ENCODE measurements at places on chromosomes 1 and 21.
A peak's percentile ranks its signal among the peaks of the same experiment; 100 is the strongest.

- no peak for DNase-seq
These were observed 6.1 kb upstream of the RBP7 start for GRCh38 chr1:9990944-9991343.

GRCh38 chr1:28257736-28258135 lies 1.6 kb upstream of the SESN2 start:
- DNase-seq: no peak

GRCh38 chr1:67632356-67632755 lies 52.6 kb upstream of the GADD45A start:
- DNase-seq: no peak

DNA sequence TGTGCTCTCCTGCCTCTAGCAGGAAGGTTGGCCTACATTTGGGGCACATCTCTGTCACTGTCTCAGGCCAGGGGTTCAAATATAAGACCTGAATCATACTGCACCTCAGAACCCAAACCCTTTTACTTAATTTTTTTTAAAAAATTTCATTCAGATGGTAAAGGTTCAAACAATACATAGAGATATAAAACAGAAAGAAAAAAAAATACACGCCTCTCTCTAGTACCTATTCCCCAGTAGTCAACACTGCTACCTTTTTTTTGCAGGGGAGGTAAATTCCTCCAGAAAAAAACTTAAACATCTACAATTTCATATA lies 32.9 kb downstream of the MAPKAPK2 start:
- no peak for DNase-seq

DNA sequence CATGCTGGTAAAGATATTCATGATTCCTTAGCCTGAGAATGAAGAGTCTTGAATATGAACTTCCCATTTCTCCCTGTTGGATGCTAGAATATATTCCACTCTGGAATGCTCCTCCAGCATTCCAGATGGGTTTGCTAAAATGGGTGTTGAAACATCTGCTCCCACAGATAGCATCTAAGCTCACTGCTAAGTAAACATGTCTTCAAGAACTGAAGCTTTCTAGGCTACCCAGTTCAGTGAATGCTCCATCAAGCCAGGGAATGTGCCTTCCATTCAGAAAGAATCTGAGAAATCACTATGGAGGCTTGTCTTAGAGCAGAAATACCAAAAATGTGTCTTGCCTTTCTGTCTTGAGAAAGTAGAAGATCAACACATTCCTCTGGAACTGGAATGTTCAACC lies 81.1 kb downstream of the TNFSF18 start:
- DNase-seq: no peak

DNA sequence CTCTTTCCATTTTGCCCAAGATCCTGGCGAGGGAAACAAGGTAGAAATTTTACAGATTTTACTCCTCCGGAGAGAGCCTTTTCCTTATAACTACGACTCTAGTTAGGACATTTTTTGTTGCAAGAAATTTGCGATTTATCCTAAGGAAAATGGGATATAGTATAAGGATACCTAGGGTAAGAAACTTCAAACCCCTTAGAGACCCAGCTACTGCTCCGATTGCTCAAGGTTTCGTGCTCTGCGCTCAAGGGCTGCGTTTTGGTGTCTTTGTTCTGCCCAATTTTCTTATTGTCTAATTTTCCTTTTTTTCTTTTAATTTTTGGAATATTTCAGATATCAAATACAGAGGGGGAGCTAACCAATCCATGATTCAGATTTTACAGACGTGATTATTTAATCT lies 1.5 kb downstream of the TTC3 start:
- no peak for DNase-seq

- peak; percentile 77 for DNase-seq
These were observed 4.3 kb downstream of the RUSC1 start for GRCh38 chr1:155324717-155325602.

- peak; percentile 94 for DNase-seq
These were observed 16.2 kb downstream of the PLEKHO1 start for GRCh38 chr1:150165622-150166612.

GRCh38 chr1:70248729-70249128 lies 27.5 kb downstream of the SRSF11 start:
- no peak for DNase-seq

DNA sequence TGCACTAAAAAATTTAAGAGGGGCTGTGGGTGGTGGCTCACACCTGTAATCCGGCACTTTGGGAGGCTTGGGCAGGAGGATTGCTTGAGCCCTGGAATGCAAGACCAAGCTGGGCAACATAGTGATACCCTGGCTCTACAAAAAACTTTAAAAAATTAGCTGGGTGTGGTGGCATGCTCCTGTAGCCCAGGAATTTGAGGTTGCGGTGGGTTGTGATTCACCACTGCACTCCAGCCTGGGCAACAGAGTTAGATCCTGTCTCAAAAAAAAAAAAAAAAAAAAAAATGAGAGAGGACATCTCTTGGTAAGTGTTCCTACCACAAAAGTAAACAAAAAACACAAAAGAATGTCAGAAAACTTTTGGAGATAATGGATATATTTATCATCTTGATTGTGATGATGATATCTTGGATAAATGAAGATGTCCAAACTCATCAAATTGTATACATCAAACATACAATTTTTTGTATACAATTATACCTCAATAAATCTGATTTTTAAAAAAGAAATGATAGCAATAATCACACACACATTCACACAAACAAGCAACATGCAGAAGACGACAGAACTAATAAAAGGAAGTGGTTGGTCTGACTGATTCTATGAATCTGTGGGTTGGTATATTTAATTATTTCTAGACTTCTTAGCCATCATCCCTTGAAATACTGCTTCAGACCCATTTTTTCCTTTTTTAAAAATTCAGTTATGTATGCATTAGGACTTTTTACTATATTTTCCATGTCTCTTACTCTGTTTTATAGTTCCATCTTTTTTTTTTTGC lies 465.9 kb downstream of the PLA2G4A start:
- DNase-seq: no peak

- DNase-seq: no peak
These were observed 4.1 kb upstream of the ANGPTL1 start for GRCh38 chr1:178874966-178875365.

DNA sequence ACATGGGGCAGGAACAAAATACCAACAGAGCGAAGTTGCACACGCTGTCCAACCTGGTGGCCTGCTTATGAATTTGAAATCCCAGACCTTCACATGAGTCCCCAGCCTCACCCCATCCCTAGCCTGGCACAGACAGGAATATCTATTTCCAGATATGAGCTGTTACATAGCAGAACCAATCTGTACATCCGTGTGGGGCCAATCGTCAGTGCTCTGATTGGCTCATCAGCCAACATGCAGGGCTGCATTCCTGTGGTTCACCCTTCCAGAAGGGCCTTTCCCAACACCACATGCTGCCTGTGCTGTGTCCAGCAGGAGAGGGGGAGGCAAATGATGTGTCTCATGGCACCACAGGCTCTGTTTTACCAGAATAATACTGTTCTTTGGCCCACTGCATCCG lies 31.3 kb downstream of the CCN1 start:
- DNase-seq: no peak

GRCh38 chr1:178344513-178345091 lies 152.2 kb downstream of the CLEC20A start:
- peak; percentile 84 for DNase-seq

DNA sequence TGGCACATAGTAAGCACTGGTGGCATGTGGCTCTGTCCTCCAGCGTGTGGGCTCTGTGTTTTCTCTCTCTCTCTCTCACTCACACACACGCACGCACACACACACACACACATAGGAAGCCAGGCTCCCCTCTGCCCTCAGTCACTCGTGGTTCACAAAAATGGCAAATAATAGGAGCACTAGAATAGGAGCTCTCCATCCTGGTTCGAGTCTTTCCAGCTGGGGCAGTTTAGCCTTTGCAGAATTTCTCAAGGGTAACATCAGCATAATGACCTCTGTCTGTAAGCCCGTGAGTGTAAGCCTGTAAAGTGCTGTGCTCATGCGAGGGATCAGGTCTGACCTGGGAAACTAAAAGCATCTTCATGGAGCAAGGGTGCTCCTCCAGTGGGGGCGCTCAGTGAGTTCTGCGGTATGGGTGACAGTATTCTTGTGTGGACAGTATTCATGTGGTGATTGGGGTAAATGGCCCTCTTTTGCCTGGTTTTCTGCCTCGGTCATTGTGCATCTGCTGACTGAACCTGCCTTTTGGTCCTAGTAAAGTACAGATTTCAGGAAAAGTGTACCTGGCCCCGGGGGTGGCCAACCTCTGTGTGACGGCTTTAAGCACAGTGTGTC lies 842 bp upstream of the ZC3H12A start:
- DNase-seq: peak; percentile 38

- DNase-seq: peak; percentile 17
These were observed 24.3 kb upstream of the NID1 start for GRCh38 chr1:236089046-236089773.

DNA sequence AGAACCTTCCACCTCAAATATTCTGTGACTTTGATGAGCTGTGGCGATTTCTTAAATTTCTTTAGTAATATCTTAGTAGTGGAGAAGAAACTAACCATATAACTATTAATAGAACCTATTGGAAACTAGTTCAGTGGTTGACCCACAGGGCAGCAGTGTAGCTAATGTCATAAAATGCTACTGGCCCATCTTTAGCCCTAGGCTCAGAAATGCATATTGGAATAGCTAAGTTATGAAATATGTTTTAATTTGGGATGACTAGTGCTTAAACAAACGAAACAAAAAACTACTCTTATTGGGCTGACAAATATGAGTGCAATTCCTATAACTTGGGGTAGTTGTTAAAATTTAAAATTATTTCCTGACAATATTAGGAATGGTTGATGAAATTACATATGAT lies 20.2 kb downstream of the MACO1 start:
- no peak for DNase-seq

DNA sequence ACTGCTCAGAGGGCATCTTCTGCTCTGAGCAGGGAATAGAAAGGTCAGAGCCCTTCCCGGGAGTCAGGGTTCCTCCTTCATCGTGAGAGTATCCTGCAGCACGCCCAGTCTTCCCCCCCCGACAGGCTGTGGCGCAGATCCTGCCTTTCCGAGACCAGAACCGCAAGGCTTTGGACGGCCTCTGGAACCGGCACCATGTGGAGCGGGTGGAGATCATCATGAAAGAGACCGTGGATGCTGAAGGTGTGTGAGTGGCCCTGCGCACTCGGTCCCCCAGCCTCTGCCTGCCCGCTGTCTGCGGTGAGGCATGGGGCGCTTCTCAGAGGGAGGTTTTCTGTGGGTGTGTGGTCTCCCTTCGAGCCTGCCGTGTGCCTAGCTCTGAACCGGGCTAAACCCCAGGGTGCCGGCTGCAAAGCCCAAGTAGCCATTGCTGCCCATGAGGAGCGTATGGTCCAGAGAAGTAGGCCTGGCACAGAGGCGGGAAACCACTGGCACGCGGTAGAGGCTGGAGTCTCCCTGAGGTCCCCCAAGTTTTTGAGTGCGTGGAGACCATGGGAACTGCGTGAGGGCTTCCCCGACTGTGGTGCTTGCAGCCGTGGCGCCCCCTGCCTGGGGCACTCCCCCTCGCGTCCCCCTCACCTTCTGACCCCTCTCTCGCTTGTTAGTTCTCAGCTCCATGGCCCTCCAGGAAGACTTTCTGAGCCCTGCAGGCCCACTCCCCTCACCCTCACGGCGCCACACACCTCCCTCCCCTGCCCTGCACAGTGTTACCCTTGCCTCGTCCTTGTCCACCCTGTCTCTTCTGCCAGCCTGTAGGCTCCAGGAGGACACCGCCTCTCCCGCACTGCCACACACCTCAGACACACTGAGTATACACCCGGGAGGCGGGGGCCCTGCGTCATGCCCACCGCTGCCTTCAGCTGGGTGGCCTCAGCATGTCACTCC lies 12.5 kb downstream of the H6PD start:
- no peak for DNase-seq

DNA sequence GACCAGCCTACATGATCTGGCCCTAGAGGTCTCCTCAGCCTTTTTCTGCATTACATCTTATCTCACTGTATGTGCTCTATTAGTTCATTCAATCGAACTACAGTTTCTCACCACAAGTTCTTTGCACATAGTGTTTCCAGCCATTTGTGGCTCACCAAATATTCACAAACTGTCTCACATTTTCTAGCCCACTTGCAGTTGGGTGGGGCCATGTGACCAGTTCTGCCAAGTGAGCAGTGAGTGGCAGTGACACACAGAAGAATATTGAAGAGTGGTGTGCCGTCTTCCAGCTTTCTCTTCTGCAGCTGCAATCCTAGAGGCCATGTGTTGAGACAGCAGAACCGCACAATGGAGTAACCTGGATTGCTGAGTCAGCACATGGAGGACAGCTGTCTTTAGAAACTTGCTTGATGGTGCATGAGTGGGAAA lies 103.2 kb upstream of the ZNF644 start:
- DNase-seq: peak; percentile 55

- no peak for DNase-seq
These were observed 4.1 kb upstream of the PRDM16 start for GRCh38 chr1:3064901-3065300.

GRCh38 chr1:198232378-198232777 lies 75.6 kb downstream of the NEK7 start:
- DNase-seq: no peak

DNA sequence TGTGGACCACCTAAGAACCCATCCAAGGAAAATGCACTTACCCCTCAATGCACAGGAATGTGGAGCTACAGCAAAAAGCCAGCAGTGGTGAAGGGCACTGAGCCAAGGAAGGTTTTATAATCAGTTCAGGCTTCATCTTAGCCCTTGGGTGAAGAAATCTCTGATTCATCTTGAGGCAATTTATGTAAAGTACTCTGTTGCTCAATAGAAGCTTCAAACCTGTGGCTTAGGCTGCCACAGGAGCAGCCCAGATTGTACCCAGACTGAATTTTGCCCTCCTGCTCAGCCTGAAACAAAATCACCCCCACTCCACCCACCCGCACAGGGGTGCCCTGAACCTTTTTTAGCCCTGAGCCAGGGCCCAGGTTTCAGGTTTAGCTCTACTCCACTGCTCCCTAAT lies at the start of gene S100A12:
Gene S100A12 (minus strand): TSS at position 111 of the 400 bp plus-strand sequence. CDS start 1,029 bp downstream, outside the sequence.
- DNase-seq: no peak

DNA sequence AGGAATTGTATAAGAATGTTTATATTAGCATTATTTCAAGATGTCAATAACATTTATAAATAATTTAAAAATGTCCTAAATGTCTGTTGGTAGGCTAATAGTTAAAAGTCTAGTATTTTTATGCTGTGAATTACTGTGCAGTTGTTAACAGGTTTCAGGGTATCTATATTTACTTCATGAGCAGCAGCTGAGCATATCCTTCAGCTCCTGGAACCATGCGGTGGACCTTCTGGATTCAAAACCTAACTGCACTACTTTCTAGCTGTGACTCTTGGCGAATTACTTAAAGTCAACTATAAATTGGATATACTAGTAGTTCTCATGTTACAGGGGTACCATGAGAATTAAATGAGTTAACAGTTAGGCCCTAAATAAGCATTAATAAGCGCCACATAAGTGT lies 3.7 kb downstream of the CEP350 start:
- no peak for DNase-seq

- DNase-seq: peak; percentile 69
These were observed 3.6 kb upstream of the NAV1 start for GRCh38 chr1:201535046-201535918.

DNA sequence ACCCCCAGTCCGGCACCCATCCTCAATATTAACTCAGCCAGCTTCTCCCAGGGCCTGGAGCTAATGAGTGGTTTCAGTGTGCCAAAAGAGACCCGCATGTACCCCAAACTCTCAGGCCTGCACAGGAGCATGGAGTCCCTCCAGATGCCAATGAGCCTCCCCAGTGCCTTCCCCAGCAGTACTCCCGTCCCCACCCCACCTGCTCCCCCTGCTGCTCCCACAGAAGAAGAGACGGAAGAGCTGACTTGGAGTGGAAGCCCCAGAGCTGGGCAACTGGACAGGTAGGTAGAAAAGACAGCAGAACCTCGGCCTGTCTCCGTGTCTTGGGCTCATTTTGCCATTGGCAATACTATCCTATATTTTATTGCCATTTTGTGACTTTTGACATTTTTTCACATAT lies 45.4 kb upstream of the IPO9 start:
- no peak for DNase-seq

- DNase-seq: no peak
These were observed 96.4 kb upstream of the RGS4 start for GRCh38 chr1:162972773-162973172.

Measured in OCI-M1 (cell line).